ENCODE measurements at places on chromosomes 2 and 18.

- DNase-seq, result peak; percentile 89
Measured at GRCh38 chr2:39696101-39696553, 30.4 kb downstream of the TMEM178A start.

- no peak for DNase-seq
Measured at GRCh38 chr2:224655006-224655537, 61.1 kb downstream of the CCDC195 start.

- DNase-seq, result no peak
Measured at GRCh38 chr2:239485622-239486021, 84.8 kb upstream of the HDAC4 start.

GRCh38 chr2:33322612-33323011, 153.8 kb upstream of the RASGRP3 start:
- DNase-seq, result no peak

DNA sequence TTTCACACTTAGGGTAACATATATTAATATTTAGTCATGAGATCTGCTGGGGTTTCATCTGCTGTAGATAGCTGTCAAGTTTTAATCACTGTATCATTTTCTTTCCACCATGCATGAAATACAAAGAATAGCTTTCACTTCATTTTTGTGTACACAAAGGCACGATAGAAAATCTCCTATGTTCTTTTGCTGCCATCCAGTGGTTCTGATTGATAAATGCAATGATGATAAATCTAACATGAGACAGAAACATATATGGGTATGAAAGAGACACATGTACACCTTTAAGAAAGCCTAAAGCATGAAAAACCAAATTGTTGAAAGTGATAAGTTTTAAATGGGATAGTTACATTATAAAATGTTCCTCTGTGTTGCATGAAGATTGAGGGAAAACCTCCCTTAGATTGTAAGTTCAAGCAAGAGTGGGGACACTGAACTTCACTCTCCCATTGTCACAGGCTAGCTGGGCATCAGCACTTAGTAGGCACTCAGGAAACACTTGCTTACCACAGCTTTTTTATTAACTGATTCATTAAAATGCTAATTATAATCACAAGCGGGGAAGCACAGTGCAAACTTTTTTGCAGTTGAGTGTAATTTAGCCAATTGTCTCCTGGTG, 31.2 kb downstream of the C1D start:
- peak; percentile 55 for DNase-seq

DNA sequence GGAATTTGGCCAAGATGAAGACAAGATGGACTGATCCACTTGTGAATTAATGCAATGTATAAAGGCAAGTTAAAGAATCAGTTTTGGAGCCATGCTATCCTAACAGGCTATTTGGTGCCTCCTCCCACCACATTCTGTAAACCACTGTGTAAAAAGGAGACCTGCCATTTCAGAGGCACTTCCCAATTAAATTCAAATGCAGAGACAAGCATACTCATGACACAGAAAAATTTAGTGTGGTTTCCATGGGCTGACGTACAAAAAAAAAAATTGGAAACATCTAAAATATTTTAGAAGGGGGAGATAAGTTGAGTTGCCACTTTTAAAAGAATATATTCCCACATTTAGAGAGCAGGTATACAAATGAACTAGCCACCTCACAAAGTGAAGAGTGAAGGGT, 112.1 kb downstream of the TCF4 start:
- DNase-seq, result no peak

- DNase-seq, result peak; percentile 19
Measured at GRCh38 chr2:85327160-85327821, 498 bp downstream of the TGOLN2 start.

DNA sequence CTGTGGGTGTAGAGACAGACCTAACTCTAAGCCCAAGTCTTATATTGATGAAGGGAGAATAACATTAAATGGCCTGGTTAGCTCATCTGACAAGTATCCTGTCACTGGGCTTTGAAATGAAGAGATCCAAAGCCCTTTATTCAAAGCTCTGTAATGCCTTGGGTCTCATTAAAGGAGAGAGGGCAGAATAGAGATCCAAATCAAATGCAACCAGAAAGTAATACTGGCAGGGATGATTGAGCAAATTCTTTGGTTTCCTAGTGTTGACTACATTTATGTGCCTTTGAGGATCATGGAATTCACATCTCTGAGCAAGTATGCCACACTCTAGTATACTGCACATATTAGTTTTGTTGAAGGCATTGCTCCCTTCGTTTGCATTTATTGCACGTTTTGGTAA, 147.9 kb upstream of the CAVIN2 start:
- no peak for DNase-seq

GRCh38 chr18:58497845-58498244, 131.0 kb downstream of the ALPK2 start:
- no peak for DNase-seq

GRCh38 chr18:40152859-40153258, 1802.2 kb upstream of the PIK3C3 start:
- DNase-seq, result peak; percentile 34

- DNase-seq, result no peak
Measured at GRCh38 chr2:25032094-25032493, 9.8 kb upstream of the EFR3B start.

DNA sequence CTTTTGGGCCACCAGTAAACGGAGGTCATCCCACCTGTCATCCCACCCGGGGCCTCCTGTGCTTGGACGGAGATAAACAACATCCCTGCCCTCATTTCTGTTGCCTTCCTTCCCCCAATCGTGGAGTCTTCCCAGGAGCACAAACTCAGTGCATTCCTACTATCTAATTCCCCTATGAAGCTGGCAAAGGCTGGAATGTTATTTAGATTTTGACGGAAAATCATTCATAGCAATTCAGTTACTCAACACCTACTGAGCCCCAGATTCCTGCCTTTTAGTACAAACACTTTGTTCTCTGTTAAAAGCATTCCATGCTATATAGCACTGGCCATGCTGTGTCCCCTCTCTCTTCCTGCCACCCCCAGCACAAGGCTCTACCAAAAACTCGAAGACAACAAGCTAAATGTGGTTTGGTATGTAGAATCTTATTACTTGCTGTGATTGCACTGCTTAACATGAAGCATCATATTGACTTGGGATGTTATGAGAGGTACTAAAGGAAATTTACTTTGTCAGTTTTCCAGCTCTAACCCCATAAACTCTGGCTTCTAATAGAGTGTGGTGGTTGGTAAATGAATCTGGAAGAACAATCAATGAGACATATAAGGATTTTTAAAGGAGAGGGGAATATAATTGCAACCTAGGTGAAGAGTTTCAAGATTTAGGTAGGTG, 32.3 kb upstream of the IMPA2 start:
- peak; percentile 69 for DNase-seq

DNA sequence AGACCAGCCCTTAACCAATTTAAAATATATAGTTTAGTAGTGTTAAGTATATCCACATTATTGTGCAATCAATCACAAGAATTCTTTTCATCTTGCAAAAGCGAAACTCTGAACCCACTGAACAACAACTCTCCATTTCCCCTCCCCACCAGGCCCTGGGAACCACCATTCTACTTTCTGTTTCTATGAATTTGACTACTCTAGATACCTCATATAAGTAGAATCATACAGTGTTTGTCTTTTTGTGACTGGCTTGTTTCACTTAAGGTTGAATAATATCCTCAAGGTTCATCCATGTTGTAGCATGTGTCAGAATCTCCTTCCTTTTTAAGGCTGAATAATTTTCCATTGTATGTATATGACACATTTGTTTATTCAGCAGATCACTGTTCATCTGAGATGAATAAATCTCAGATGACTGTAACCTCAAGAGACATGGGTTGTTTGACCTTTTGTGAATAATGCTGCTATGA, 8.1 kb upstream of the SOS1 start:
- DNase-seq, result peak; percentile 61

DNA sequence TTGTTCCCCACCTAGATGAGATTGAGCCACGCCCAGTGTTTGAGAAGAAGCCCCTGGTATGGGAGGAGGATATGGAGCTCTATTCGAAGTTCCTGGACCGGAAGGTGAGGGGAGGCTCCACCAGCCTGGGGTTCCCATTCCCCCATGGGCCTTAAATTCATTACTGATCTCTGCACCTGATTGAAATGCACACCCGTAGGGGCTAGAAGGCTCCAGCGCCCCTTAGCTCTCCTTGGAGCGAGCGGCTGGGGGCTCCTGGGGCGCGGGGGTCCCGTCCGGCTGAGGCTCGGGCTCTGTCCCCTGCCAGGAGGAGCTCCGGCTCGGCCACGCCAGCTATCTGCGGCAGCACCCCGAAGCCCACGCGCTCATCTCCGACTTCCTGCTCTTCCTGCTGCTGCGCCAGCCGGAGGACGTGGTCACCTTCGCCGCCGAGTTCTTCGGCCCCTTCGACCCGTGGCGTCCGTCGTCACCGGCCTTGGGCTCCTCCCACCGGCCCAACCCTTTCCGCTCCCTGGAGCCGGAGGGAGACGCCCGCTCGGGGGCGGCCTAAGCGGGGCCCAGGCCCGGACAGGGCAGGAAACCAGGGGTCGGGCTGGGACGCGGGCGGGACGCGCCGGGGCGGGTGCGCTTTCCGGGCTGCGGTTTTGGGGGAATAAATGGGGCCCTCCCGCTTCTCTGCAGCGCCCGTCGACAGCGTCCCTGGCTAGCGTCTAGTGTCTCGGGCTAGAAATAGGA, 10.9 kb downstream of the CATIP start:
- DNase-seq, result peak; percentile 60

DNA sequence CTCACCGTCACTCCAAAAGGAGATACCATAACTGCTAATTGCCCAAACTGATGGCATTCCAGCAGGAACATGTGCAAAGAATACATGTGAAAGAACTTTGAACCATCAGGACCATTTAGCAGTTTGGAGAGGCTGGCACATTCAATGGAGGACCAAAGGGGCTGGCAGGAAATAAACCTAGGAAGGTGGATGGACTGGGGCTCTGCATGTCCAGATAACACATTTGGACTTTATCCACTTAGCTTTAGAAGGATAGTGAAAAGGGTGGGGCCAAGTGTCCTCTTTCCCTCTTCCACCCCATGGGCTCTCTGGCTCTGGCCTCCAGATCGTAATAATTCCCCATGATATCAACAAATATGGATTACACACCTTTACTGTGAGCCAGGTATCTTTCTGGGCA, 80.0 kb upstream of the STPG4 start:
- no peak for DNase-seq

- peak; percentile 83 for DNase-seq
Measured at GRCh38 chr2:109558076-109558882, 55.5 kb downstream of the SEPTIN10 start.

DNA sequence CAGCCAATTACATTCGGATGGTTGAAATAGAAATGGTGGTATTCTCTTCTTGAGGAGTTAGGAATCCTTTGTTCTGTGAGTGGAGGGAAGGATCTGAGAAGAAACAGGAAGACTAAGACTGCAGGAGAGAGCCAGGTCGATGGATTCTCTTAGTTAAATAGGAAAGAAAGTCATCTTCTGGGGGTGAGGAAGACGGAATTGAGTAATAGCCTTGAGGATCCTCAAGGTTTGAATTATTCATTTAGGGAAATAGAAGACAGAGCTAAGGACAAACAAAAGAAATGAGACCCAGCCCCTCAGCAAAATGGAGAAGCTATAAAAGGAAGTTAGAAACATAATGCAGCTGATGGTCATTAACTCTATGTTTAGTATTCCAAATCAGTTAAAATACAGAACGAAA, 1.8 kb downstream of the LAPTM4A start:
- peak; percentile 13 for DNase-seq

- DNase-seq, result no peak
Measured at GRCh38 chr2:206968134-206969086, 29.1 kb downstream of the CPO start.

- no peak for DNase-seq
Measured at GRCh38 chr2:54370405-54371104, 85.6 kb upstream of the SPTBN1 start.

- DNase-seq, result peak; percentile 8
Measured at GRCh38 chr18:68219872-68220271, 495.0 kb downstream of the TMX3 start.

DNA sequence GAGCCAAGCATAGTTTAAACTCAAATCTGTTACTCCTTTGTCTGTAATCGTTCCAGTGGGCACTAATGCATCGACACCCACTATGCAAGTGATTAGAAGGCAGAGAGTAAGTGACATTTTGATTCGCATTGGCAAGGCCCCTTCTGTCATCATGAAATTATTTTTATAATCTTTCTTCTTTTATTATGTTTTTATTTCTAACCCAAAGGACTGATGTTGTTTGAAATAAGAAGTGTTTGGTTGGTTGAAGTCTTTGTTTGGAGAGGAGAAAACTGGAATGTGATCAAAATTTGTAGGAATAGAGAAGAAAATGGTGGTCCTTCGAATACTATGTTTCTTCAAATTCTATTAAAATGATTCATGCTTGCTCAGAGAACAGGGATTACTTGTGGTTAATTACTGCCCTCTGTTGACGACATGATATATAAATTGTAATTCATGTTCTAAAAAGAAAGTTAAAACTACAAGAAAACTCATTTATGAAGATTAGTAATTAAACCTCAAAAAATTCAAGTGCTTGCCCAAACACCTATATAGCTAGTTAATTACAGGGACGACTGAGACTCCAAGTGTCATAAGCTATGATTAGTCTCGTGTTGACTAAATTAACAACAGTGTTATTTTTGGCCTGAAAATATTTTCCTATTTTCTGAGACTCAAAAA, 26.4 kb upstream of the TFPI start:
- peak; percentile 83 for DNase-seq

- DNase-seq, result no peak
Measured at GRCh38 chr18:51300912-51301311, 103.4 kb upstream of the MEX3C start.

GRCh38 chr2:203649176-203649814, 57.1 kb upstream of the CD28 start:
- DNase-seq, result no peak

- DNase-seq, result no peak
Measured at GRCh38 chr2:98180456-98180855, 93.5 kb downstream of the VWA3B start.

GRCh38 chr18:29512203-29512602, 1335.3 kb upstream of the CDH2 start:
- DNase-seq, result no peak

DNA sequence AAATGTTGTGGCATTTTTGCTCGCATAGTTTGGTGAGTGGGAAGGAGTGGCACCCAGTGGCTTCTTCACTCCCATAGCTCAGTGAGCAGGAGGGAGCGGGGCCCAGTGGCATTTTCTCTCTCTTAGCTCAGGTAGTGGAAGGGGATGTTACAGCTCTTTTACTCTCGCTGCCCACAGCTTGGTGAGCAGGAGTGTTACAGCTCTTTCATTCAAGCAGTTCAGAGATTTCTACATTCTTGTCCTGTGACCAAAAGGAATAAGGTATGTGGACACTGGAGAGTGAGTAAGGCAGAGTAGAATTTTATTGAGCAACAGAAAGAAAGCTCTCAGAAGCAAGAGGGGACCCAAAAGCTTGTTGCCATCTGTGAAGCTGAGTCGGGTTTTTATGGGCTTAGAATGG, 192.4 kb downstream of the SPAG16 start:
- DNase-seq, result peak; percentile 42

Measured in HCEC 1CT (cell line).